ENCODE measurements at places on chromosomes 1 and 21. TPM values are rescaled to one million over a fixed set of nuclear protein-coding genes. Genes with fewer than 3 reads are reported as not detected.

The MROH9 gene
- total RNA-seq: not detected

The NUDT4B gene
- total RNA-seq: 0.46 TPM

The TDRD5 gene
- 0.95 TPM for total RNA-seq

The LINGO4 gene
- total RNA-seq: 0.09 TPM

The KCNJ9 gene
- total RNA-seq: not detected
